AG04450 (cell line): ENCODE measurements at places on chromosomes 1 and 21.

- DNase-seq = no peak
Measured at GRCh38 chr1:42319871-42320484, 15.1 kb downstream of the FOXJ3 start.

DNA sequence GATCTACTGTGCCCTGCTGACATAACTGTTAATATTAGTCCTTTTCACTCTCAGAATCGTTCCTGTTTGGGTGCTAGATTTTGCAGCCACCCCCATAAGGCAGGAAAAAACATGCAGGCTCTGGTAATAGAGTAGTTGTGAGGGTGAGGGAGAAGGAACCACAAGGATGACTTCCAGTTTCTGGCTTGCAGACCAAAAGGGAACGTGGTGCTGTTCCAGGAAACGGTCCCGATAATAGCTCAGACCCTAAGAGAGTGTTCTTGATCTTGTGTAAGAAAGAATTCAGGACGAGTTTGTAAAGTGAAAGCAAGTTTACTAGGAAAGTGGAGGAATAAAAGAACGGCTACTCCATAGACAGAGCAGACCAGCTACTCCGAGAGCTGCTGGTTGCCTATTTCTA is 50.7 kb upstream of the RHOU start:
- DNase-seq = no peak

- peak; percentile 90 for DNase-seq
Measured at GRCh38 chr1:205294175-205294917, 27.2 kb downstream of the NUAK2 start.

DNA sequence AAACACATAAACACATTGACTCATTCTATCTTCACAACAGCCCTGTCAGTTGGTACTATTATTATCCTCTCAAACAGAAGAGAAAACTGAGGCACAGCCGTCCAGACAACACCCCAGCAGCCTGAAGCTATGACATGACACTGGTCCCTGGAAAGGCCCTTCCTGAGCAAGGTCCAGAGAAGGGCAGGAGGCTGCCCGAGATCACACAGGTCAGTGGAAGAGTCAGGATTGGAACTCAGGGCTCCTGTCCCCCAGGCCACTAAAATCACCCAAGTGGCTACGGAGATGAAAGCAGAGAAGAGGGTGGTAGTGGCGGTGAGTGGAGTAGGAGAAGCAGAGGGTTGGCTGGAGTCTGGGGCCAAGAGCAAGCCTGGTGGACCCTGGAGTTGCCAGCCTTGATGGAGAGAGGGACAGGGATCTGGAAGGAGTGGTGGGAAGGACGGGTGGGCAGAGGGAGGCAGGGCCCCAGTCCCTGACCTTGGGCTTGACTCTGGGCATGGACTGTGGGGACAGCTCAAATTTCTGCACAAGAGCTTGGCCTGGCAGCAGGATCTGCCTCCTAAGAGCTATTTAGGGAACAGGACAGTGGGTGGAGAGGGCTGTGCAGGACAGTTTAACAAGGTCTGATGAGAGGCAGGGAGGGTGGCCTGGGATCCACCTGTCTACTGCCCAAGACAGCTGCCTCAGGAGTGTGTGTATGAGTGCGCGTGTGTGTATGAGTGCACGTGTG is 15.8 kb downstream of the MYOM3 start:
- no peak for DNase-seq

GRCh38 chr1:24085546-24085945 is 26.4 kb downstream of the MYOM3 start:
- DNase-seq = no peak

- DNase-seq = no peak
Measured at GRCh38 chr1:175269151-175269550, 76.6 kb upstream of the KIAA0040 start.

DNA sequence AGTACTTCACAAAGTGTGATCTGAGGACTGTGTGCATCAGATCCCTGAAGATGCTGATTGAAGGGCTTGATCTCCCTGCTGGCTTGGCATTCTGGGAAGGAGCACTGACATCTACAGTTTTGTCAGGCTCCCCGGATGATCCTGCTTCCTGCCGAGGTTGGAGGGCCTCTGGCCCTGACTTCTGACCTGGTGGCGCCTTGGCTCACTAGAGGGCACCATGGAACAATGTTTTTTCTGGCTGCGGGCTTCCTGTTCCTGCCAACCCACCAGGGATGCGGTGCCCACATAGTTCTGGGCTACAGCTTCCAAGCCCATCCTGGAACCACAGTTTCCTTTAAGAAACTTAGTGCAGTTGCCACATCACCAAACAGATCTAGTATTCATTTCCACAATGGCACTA is 38.8 kb upstream of the RASAL2 start:
- DNase-seq = no peak

GRCh38 chr1:11473491-11474034 is 5.4 kb upstream of the DISP3 start:
- no peak for DNase-seq
